ENCODE measurements at places on chromosomes 11 and 22.
A peak's percentile ranks its signal among the peaks of the same experiment; 100 is the strongest.

DNA sequence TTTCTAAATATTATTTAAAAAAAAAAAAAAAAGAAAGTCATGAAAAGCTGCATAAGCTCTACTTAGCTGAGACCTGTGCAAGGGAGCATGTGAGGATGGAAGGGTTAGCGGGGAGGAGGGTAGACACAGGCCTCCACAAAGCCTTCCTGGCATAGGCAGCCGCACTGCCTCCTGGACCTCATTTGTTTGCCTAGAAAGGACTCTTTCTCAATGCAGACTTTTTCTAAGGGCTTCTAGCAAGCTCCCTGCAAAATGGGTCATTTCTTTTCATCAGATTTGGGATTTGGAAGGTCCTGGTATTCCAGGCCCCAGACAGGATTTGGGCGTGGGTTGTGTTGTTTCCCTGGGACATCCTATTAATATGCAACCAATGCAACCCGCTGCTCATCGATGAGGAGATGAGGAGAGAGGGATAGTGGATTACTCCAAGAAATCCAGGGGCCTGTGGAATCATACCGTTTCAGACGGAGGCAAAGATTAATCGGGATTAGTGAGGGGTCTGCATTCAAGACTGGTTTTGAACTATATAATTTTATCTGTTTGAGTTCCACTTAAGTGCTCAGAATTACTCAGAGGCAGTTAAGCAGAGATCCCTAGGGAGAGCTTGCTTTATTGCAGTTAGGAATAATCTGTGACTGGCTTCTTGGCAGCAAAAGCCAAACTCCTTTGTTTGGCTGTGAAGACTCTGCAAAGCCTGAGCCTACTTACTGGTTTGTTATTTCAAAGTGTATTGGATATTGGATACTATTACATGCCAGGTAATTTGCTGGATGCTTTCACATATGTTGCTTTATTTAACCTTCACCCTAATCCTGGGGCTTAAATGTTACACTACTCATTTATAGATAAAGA lies 106.9 kb upstream of the NAV2 start:
- DNase-seq: no peak

DNA sequence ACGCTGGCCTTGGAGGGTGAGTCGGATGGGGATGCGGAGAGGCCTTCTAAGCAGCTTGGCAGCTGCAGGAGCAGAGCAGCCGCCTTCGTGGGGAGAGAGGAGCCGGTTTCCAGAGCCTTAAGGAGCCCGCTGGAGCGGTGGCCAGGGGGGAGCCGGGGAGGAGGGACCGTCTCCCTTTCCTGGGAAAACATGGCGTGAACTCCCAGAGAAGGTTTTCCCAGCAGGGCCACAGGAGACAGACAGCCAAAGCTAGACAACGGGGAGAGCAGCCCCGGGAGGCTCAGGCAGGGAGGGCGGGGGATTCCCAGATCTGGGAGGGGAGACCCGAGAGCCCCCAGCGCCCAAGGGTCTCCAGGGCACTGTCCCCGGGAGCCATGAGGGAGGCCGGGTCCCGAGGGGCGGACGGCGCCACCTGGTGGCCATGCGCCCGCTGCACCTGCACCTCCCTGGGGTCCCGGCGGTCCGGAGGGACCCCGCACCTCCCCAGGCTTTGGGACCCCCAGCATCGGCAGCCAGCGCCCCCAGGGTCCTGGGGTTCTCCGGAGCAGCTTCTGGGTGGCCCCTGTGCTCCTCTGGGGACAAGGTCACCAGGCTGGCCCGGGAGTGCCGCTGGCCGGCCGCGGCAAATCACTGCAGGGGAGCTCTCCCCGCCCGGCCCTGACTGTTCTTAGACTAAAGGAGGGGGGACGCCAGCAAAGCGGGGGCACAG lies 2.4 kb upstream of the SYT8 start:
- DNase-seq: peak; percentile 60

GRCh38 chr22:22342697-22343580 lies 98.4 kb downstream of the VPREB1 start:
- peak; percentile 48 for DNase-seq

DNA sequence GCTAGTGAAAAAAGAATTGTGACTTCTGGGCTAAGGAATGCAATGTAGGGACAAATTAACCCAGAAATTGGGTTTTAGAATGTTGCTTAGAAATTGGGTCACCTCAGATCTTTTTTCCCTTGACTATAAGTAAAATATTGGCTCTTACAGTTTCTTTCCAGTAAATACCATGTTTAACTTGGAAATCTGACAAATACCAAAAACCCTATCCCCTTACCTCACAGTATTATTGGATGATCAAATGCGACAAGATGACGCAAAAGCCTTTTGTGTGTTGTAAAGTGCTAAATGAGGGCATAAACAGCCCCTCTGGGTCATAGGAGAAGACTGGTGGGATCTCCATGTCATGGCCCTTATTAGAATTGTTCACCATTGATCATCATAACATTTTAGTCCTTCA lies 6.1 kb upstream of the UPB1 start:
- no peak for DNase-seq

- no peak for DNase-seq
Observed at GRCh38 chr11:74672956-74673692, 58.1 kb downstream of the CHRDL2 start.

GRCh38 chr11:102154806-102155205 lies 44.6 kb downstream of the YAP1 start:
- DNase-seq: no peak

GRCh38 chr22:33327348-33327860 lies 269.2 kb upstream of the SYN3 start:
- DNase-seq: no peak

GRCh38 chr11:128919216-128919615 lies 23.5 kb downstream of the TP53AIP1 start:
- no peak for DNase-seq
